ENCODE measurements at places on chromosomes 5 and 9.
A peak's percentile ranks its signal among the peaks of the same experiment; 100 is the strongest.

GRCh38 chr9:80797831-80798688 lies 891.3 kb downstream of the TLE1 start:
- peak; percentile 86 for DNase-seq

DNA sequence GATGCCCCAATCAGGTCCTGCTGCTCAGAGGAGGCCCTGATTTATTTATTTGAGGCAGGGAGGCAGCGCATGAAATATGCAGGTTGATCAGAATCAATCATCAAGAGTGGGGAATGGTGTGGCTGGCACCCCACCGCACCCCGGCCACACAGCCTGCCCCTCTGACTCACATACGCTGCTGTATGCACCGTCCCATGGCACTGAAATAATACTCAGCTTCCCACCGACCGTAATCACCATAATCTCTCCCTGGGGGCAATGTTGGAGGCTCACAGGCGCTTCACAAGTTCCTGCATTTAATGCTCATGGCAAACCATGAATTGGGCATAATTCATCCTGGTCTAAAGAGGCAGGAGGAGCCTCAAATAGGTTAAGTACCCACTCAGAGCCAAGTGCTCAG lies 141.2 kb upstream of the TBC1D2 start:
- DNase-seq = no peak

DNA sequence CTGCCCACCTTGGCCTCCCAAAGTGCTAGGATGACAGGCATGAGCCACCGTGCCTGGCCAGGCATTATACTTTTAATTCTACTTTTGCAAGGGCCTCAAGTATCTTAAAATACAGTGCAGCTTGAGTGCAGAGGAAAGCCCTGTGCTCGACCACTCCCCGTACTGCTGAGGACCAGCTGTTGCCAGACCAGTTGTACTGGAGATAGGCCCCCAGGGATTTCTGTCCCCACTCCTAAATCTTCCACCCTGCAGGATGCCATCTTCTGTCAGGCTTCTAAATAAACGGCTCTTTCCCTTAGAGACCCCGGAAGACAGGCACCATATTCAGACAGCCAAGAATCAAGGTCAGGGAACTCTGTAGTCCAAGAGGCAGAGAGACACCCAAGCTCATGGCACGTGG lies 16.6 kb upstream of the PSMD5 start:
- DNase-seq = no peak

- no peak for DNase-seq
These were observed 1864.7 kb upstream of the ACO1 start for GRCh38 chr9:30519756-30520155.

- DNase-seq = peak; percentile 45
These were observed 821.2 kb downstream of the PTPRD start for GRCh38 chr9:9791611-9792010.

GRCh38 chr5:159463590-159464321 lies 133.5 kb upstream of the IL12B start:
- DNase-seq = no peak

GRCh38 chr9:109072821-109073435 lies 46.8 kb downstream of the TMEM245 start:
- DNase-seq = no peak

GRCh38 chr9:32251539-32251938 lies 132.9 kb upstream of the ACO1 start:
- peak; percentile 45 for DNase-seq

DNA sequence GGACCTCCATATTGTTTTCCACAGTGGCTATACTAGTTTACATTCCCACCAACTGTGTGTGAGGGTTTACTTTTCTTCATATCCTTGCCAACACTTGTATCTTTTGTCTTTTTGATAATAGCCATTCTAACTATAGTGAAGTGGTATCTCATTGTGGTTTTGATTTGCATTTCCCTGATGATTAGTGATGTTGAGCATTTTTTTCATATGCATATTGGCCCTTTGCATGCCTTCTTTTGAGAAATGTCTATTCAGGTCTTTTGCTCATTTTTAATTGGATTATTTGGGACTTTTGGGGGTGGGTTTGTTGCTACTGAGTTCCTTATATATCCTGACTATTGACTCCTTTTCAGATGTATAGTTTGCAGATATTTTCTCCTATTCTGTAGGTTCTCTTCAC lies 44.4 kb downstream of the FEM1C start:
- no peak for DNase-seq

DNA sequence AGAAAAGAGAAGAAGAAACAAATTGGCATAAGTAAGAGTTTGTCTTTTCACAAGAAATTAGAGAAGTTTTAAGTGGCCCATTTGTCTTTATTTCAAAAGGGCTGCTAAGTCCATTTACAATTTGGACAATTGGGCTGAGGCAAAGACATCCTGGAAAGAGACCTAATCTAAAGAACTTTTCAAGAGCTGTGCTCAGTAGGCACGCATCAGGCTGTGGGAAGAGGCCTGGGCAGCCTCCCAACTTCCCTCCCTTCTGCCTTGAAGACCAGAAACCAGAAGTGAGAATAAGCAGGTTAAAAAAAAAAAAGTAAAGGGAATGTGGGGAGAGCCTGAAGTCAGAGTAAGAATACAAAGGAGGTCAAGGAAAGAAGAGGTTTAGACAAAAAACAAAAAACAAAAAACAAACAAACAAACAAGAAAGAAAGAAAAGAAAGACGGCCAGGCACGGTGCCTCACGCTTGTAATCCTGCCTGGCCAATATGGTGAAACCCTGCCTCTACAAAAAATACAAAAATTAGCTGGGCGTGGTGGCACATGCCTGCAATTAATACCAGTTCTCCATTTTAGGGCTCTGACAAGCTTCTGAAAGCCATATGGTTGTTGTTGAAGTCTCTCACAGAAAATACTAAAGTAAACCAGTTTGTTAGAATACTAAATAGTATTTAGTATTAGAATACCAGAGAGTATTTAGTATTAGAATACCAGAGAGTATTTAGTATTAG lies 48.0 kb upstream of the CEP78 start:
- DNase-seq = peak; percentile 11

DNA sequence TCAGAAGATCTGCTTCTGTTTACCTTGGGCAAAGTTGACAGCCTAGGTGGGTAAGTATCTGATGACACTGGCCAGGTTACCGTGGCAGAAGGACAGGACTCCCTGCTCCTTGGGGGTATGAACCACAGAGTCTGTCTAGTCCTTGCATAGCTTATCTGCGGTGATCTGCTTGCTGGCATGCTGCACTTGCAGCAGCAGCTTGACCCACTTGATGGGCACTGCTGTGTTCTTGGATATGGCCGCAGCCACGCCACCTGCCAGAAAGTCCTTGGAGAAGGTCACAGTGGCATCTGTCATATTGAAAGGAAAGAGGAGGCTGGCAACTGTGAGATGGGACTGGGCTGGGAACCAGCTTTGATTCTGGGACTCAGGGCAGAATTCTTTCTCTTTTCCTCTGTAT lies 35.9 kb upstream of the POC5 start:
- no peak for DNase-seq

- no peak for DNase-seq
These were observed 28.4 kb downstream of the GLRX start for GRCh38 chr5:95794070-95794516.

GRCh38 chr9:137064880-137065164 lies 5.5 kb downstream of the SAPCD2 start:
- DNase-seq = no peak

DNA sequence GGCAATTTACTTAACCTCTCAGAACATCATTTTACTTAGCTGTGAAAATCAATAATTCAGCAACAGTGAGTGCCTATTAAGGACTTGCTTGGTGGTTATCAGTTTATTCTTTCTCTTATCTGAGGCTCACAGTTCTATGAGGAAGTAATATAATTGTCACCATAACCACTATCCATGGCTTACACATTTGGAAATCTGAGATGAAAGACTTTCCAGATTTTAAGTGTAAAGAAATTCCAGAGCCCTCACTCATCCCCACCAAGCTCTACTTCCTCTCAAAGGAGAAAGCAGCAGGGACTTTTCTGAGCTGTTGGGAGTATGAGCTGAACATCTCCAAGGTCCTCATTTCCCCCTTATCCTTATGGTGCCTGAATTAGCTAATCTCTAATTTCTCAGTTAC lies 321.5 kb downstream of the FBXL7 start:
- no peak for DNase-seq

DNA sequence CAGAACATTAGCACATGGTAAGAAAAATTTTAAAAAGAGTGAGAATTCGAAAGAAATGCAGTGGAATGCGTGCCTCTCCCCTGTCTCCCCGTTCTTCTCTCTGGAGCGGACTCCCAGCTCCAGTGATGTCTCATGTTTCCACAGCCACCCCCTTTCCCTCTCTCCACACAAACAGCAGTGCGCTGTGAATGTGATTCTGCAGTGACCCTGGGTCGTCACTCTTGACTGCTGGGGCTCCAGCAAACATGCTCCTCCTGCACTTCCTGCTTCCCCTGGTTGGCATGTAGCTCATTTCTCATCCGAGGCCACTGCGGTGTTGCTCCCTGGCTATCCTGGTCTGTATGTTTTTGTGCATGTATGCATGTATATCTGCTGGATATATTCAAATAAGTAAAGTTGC lies 13.3 kb downstream of the PHF2 start:
- DNase-seq = no peak

GRCh38 chr5:9473624-9474023 lies 72.3 kb downstream of the SEMA5A start:
- no peak for DNase-seq

DNA sequence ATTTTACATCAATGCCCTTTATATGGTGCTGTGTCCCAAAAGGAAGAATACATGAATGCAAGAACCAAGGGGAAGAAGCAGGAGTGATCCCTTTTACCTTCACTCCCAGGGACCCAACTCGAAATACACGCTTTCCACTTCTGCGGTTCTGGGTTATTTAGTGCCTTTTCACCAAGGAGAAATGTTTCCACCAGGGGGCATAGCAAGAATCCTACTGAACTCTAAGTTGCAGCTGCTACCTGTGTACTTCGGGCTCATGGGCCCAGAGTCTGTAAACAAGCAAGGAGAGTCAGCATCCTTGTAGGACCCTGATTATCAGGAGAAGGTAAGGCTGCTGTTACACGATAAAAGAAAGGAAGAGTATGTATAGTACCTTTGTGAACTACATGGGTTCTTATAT lies 45.7 kb downstream of the DPYSL3 start:
- no peak for DNase-seq

DNA sequence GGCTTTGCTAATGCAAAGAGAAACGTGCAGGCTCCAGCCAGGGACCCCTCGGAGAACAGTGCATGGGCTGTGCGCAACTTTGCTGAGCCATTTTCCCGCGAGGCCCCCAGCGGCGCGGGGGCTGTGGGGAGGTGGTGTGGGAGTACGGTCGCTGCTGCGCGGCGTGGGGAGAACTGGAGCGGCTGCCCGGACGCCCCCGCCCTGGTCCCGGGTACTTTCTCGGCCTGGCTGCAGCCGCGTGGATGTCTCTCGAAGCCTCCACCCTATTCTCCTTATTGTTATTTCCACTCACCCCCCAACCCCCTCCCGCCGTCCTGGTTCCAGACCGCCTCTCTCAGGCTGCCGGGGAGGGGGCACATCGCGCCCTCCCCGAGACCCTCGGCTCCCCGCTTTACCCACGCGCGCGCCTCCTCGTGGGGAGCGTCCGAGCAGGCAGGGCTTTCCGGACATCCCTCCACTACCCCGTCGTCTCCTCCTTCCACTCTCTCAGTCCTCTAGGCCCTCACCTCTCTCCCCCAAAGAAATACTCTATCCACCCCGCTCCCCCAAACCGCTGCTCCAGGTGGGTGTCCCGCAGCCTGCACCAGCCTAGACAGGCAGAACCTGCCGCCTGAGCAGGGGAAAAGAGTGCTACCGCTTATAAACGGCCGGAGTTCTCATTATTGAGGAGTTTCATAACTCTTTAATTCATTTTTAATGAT lies 68.6 kb upstream of the TBCA start:
- no peak for DNase-seq

DNA sequence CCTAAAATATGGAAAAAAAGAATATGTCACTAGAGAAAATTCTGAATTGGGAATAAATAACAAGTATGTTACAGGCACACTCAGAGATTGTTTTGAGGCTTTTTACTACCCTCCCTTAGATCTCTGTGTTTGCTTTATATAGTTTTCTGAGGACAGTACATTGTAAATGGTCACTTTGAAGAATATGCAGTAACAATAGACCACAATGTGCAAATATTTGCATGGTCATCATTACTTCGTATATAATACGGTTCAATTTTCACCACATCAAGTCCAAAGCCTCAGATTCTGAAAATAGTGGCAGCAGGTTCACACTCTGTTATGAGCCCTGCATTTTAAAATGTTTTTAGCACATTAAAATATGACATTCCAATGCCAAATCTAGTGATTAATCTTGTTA lies 238.6 kb downstream of the ADAMTS6 start:
- DNase-seq = no peak

DNA sequence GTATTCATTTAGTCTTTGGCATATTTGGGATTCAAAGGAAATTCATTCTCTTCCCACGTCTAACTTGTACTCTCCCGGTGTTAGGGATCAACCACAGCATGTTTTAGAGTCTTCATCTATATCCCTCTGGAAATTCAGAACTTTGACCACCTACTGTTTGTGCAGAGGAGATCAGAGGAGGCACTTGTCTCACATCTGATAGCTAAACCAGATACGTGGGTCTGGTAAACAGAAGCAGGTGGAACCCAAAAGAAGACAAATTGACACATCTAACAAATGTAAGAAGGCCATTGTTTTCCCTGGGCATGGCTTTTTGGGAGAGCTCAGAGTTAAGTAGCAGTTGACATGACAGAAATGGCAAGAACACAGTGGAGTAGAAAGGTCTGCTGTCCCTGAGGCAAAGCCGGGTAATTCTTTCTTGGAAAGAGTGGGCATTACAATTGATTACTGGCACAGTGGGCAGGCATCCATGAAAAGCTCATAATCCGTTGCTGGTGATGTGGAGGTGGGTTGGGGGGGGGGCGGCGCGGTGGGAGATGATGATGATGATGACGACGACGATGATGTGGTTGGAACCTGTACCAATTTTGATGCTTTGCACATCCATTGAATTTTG lies 27.5 kb downstream of the PIP5K1B start:
- no peak for DNase-seq

GRCh38 chr9:87873607-87874303 lies 8.9 kb upstream of the SPATA31E1 start:
- DNase-seq = no peak

GRCh38 chr5:137710086-137710485 lies 25.8 kb downstream of the KLHL3 start:
- no peak for DNase-seq

GRCh38 chr9:127113191-127113972 lies 9.1 kb downstream of the ANGPTL2 start:
- no peak for DNase-seq

GRCh38 chr5:42499016-42499415 lies 75.8 kb downstream of the GHR start:
- no peak for DNase-seq

- no peak for DNase-seq
These were observed 166.4 kb downstream of the DMRT2 start for GRCh38 chr9:1216532-1216931.

GRCh38 chr5:132907161-132907560 lies 33.7 kb downstream of the LEAP2 start:
- no peak for DNase-seq

GRCh38 chr5:125143011-125143410 lies 396.6 kb upstream of the ZNF608 start:
- no peak for DNase-seq

- no peak for DNase-seq
These were observed 251.7 kb downstream of the PIK3R1 start for GRCh38 chr5:68467208-68467607.

All from hippocampal formation (tissue), 2 donors.